Hematopoietic multipotent progenitor cell treated with erythropoietin and hydrocortisone succinate and interleukin-3 and kit ligand, for 4 days (in vitro differentiated cells): ENCODE measurements at places on chromosomes 6 and 20.

- no peak for DNase-seq
Observed at GRCh38 chr6:7691675-7692452, 34.0 kb upstream of the BMP6 start.

DNA sequence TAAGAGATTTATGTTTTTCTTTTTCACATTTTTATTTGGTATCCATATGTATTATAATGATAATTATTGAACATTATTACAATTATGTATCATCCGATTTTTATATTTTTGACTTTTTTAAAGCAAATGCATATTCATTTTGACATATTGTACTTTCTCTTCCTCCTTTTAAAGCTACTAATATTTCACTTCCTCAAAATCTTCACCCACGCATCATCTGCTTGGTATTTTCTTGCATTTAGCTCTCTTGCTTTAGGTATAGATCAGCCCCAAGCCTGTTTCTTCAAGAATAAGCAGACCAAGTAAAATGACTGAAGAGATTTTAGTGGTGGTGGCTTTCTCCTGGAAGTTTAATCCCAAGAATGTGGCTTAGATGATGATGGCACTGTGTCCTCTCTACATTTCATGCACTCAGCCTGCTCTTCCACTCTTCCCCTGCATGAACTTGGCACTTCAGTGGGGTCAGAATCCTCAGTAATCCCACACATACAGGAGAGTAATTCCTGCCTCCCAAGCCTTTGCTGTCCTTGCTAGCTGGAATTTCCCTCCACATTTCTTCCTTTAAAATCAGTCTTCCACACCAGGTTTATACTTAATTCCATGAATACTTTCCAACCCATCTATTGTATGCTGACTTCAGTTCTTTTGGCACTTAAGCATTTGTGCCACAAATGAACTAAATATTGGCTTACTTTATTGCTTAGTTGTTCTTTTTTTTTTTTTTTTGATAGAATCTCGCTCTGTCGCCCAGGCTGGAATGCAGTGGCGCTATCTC is 8.2 kb downstream of the NCOA7 start:
- peak; percentile 67 for DNase-seq

DNA sequence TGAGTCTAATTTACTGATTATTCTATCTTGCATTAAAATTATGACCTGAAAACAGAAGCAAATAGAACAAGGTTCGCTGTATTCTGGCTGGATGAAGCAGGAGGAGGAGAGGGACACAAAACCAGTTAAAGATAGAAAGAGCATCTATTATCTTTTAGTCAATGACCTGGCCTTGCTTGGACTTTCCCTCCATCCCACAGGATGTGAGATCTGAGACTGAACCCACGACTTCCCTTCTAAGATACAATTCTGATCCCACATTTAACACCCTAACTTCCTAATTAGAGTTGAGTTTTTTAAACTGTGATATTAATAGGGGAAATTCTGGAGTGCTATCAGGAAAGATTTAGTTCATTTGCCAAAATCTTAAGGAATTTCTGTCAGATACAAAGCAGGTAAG is 3.1 kb upstream of the HLA-DQA2 start:
- no peak for DNase-seq

DNA sequence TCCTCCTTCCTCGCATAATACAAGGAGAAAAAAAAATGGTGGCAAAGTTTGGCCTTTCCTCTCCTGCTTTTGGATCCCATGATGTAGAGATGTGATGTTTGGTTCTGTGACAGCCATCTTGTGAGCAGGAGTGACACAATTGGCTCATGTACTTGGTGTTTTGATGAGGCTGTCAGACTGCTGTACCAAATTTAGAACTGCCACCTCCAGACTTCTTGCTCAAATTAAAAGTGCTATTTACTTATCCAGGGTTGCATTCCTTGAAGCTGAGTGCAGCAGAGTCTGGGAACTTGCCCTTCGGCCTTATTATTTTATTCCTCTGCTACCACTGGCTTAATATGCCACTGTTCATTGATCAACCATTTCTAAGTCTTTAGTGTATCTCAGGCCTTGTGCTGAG is 21.9 kb downstream of the BCAS1 start:
- DNase-seq = no peak

DNA sequence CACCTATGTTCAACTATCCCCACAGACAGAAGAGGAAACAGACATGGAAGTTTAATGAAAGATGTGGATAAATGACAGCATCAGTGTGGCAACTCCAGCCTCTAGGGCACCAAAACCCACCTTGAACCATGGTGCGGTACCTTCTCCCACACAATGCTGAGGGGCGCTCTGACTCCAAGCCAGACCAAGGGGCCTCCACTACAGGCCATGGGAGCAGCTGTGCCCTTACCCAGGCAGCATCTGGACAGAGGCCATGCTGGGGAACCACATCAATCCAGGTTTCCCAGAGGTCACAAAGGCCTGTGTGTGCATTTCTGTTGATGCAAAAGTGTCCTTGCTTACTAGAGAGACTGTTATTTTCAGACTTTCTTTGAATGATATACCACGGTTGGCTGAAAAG is 4.1 kb downstream of the PRR18 start:
- DNase-seq = no peak

- peak; percentile 47 for DNase-seq
Observed at GRCh38 chr20:58649288-58650180, 1.5 kb upstream of the STX16 start.
